ENCODE measurements at places on chromosomes 4 and X.
A peak's percentile ranks its signal among the peaks of the same experiment; 100 is the strongest.

DNA sequence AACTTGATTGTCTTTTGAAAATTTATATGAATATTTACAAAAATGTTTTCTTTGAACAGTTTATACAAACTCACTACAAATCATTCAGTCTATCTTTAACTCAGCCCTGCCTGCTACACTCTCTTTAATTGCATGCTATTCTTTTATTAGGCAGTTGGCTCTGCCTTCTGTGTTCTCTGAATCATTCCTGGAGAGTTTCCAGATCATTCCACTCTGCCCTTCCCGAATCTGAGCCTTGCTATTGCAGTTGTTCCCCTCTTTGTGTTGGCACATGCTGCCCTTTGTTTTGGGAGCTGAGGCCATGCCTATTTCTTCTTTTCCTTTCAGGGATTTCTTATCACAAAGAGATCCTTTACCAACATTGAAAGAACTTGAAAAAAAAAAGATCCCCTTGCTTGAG, 8.7 kb upstream of the TECRL start:
- no peak for DNase-seq

DNA sequence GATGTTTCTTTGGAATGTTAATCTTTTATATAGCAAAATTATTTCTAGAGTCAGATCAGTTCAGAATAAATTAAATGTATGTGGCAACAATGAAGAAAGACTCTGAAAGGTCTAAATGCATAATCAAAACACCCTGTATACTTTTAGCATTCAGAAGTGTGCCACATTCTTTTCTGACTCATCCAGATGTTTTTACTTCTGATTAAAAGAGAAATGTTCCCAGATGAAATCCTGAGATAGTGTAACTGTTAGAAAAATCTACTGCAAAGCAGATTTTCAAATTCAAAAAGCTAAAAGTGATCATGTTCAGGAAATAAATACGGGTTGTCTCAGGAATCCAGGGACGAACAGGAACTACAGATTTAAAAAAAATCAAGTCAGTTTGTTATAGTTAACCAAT, 241.4 kb downstream of the GRIA3 start:
- no peak for DNase-seq

- no peak for DNase-seq
These were observed 710.7 kb upstream of the FAM241A start for GRCh38 chr4:111434586-111434985.

- DNase-seq, result no peak
These were observed 24.8 kb upstream of the RNF4 start for GRCh38 chr4:2443956-2444740.

- no peak for DNase-seq
These were observed 23.3 kb downstream of the ADGRL3 start for GRCh38 chr4:61223385-61223784.

GRCh38 chr4:187090401-187090800, 366.7 kb upstream of the FAT1 start:
- DNase-seq, result no peak

DNA sequence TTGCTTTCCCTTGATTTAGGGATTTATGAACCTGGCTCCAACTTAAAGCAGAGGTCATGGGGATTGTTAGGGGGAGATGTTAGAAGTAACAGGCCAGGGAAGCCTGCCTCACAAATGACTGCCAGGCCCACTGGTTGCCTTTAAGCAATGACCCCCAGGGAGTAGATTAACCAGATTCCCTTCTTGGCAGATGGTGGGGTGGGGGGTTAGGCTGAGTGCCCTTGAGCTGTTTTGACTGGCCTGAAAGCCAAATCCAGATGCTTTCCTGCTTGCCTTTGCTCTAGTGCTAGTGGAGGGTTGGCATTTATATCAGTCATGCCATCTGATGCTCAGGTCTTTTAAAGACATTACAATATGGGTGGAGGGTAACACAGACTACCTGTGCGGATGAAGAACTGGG, 128.1 kb downstream of the TMEM164 start:
- DNase-seq, result no peak

DNA sequence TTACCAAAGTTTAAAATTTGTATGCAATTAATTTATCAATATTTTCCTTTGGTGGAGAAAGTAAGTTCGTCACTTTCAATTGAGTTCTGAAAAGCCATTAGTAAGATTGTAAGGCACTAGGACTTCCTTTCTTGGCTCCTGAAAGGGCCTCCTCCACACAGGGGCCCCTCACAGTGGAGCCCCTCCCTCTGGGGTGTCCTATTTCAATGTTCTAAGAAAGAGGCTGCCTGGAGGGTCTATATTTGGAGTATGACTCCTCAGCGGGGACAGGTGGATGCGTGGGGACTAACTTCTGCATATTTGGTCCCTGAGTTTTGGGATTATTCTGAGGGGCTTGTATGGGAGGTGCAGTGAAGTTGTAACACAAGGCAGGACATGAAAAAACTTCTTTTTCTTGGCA, 1.6 kb upstream of the ARMCX4 start:
- DNase-seq, result no peak

DNA sequence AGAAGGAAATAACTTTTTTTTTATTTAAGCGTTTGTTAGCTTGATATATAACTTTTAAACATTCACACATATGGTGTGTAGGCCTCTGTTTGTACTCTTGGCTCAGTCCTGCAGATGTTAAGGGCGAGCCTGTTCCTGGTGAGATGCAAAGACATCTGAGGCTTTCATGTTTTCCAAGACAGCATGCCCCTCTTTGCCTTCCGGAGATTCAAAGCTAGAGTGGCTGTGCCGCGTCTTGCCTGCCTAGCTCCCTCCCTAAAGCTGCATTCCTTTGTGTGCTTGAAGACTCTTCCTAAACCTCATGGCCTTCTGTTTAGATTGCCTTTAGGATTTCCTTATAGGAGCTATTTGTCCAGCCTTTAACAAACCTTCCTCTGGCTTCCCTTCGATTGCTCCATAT, 67.1 kb downstream of the MID1IP1 start:
- no peak for DNase-seq

- DNase-seq, result peak; percentile 4
These were observed 339.5 kb downstream of the DHX15 start for GRCh38 chr4:24244663-24245490.

DNA sequence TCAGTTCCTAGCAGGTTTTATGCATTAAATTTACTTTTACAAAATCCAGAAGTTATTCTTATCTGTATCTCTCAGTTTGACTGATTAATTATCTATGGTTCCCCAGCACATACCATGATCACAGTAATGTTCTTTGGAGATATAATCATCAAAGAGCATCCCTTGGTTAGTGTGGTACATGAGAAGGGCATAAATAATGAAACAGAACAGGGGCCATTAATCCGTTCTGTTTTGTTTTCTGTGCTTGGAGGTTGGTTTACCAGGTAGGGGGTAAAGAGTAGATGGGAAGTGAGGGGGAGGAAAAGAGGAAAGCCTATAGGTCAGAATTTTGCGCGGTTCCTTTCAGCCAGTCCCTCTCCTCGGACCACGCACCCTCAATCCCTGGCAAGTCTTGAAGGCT, 718.7 kb upstream of the TENM3 start:
- DNase-seq, result no peak

- no peak for DNase-seq
These were observed 856 bp downstream of the SAT1 start for GRCh38 chrX:23783589-23784469.

DNA sequence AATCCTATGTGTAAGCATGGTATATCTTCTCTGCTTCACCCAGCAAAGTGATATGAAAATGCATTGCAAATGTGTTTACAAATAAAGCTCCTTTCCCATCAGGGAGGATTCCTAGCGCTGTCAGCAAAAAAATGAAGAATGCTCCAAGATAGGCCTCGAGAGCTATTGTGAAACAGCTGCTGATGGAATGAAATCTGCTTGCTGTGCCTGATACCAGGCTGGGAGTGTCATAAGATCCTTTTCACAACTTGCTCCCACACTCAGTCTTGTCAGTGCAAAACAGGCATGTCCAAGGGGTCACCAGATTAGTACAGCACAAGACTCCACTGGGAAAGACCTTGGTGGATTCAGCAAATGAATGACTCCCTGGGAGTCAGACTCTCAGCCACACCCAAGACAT, 34.1 kb downstream of the HNRNPH2 start:
- DNase-seq, result no peak

DNA sequence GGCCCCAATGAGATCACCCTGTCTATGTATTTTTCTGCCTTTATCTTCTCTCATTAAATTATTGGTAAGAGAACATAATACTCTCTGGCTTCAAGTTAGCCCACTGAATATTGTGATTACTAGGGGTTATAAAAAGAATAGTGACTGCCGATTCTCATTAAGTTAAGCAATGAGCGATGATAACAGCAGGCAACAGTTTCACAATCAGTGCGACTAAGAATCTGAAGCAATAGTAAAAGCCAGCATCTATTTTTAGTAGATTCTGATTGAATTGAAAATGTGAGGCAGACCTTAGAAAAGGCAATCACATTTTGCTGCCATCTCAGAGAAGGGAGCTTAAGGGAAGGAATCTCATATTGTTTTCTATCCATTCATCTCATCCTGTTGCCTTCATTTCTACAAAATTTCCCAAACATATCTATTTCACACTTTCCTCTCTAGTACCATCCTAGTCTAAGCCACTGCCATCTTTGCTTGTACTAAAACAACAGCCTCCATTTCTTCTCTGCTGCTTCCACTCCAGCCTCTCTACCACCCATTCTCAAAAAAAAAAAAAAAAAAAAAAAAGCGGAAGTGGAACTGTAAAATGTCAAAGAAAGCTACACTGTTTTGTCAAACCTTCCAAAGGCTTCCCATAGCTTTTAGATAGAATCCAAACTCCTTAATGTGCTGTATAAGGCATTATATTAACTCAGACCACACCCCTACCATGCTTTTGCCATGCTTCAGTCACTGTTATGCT, 17.4 kb downstream of the GABRA4 start:
- no peak for DNase-seq

GRCh38 chr4:98939892-98940298, 11.0 kb upstream of the EIF4E start:
- peak; percentile 25 for DNase-seq

GRCh38 chr4:43843501-43843900, 605.1 kb downstream of the KCTD8 start:
- DNase-seq, result no peak

DNA sequence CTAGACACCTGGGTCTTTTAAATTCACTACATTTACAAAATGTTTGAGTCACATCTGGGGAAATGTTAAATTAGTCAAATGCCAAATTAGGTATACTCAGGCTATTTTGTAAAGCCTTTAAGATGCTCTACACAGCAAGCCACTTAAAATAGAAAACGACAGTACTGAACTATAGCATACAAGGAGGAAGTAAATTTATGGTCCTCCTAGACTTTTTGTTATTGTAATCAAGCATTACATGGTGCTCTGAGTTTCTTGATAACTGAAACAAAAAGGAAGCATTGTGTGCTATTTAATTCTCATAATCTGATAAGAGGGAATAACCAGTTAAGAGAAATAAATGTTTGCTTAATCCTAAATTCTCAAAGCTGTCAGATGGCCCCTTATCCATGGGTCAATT, 46.2 kb downstream of the SLC9A7 start:
- DNase-seq, result no peak

DNA sequence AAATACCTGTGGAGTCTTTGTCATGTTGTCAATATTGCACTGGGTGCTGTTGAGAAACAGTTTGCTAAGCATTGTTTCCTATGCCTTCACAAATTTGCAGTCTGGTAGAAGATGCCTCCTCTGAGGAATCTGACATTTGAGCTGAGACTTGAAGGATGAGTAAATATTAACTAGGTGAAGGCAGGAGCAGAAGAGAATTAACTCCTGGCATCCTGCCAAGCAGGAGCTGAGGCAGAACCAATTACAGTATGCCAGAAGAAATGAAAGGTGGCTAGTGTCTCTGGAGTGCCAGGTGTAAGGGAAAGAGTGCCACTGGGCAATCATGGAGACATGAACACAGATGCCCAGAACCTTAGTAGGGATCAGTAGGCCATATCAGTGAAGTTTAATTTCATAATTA, 1778.2 kb upstream of the PCDH10 start:
- peak; percentile 65 for DNase-seq

- DNase-seq, result no peak
These were observed 60.4 kb downstream of the CLCN4 start for GRCh38 chrX:10217198-10217597.

GRCh38 chr4:14898989-14899388, 103.3 kb upstream of the CPEB2 start:
- no peak for DNase-seq

GRCh38 chrX:151975228-151975593, 735 bp upstream of the GABRE start:
- DNase-seq, result no peak

DNA sequence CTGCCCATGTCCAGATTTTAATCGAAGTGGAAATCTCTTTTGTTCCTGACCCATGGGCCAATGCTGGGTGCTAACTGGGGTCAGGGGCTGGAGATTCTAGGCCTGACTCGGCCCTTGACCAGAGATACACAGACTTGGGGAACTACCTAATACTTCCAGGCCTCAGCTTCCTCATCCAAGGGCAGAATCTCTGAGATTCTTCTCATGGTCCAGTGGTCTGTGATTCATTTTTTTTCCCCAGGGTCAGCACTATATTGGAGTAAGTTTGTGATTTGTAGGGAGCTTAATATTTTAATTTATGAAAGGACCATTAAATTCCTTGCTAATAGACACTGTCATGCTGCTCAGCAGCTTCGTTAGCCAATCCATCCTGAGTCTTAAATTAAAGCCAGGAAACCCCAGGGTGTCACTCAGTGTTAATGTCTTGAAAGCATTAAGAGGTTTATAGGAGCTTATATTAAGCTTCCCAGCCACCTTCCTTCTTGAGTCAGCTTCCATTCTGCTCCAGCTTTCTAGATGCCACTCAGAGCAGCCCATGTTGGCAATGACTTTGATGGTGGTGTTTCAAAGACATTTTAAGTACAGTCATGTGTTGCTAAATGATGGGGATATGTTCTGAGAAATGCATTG, 27.0 kb upstream of the PROM1 start:
- no peak for DNase-seq

DNA sequence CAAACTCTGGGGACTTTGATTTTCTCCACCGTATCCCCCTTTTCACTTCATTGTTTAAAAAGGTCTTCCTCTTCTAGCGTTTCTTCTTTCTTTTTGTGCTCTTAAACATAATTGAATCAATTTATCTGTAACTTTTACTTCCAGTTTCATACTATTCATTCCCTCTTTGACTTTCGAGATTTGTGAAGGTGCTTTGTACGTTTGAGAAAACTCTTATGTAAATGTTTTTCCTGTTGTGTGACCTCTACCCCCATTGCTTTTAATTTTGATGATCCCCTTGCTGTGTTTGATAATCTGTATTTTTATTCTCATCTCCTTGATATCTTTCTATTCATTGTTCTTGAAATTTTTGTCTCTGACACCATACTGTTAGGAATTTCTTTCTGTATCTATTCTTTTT, 4.8 kb downstream of the USP38 start:
- DNase-seq, result no peak
